NCI-H460 (cell line): ENCODE measurements at places on chromosomes 1 and 21.

DNA sequence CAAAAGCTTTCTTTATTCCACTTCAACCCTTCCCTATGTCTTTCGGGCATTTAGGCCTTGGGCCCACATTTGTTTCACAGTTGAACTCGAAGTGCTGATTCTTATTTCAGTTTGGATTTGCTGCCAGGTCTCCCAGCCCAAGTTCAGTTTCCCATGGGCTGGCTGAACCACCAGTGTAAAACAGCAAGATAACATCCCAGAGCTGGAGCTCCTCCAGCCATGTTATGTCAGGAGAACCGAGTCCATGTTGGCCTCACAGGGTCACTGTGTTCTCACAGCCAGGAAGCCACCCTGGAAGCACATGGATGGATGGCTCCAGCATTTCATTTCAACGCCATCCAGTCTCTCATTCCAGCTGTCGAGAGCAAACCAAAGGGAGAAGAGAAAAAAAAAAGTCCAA lies 45.2 kb upstream of the RXRG start:
- no peak for DNase-seq

DNA sequence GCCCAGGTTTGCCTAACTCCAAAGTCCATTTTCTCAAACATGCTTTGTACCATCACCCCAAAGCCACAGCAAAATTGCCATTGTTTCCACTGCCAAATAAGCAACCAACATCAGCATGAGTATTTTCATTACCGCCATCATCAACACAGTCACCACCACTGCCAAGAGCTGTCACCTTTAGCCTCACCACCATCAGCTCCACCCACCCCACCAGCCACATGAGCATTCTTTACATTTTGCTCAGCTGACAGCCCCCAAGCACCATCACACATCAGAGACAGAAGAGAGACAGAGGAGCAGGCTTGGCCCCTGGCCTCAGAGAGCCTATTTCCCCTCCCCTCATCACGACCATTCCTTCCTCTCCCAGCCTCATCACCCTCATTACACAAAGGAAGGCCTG lies 42.7 kb downstream of the TAS1R2 start:
- no peak for DNase-seq

DNA sequence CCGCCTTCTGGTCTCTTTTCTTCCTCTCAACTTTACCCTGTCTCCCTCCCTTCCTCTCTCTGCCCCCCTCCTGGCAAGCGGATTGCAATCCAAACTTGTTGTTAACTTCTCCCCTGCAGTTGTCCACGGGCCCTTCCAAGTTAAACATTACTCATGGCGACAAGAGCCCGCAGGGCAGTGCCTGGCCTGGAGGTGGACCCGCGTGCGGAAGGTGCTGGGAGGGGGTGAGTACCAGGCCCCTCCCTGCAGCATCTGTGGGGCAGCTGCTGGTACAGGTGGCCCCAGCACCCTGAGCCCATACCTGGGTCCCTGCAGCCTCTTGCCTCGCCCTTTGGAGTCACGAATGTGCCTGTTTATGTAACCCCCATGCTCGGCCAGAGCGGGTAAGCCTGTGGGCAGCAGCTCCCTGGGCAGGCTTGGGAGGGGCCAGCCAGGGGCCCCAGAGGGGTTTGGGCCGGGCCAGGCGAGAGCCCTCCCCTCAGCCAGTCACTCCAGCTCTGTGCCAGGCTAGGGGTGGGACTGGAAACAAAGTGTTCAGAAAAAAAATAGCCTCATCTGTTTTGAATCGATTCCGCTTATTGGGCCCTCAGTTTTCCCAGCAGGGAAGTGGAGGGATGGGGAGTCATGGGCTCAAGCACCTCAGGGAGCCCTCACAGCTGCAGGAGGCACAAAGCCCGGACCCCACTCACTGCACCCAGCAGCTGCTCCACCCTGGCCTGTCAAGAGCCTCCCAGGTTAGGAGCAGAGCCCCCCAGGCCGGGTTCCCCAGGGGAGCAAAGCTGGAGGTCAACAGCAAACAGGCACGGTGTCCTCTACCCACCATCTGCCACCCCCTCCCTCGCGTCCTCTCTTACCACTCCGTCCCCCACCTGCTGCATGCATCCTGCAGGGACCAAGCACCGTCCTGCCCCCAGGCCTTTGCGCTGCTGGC lies 14.0 kb upstream of the FAAP20 start:
- peak; percentile 65 for DNase-seq

DNA sequence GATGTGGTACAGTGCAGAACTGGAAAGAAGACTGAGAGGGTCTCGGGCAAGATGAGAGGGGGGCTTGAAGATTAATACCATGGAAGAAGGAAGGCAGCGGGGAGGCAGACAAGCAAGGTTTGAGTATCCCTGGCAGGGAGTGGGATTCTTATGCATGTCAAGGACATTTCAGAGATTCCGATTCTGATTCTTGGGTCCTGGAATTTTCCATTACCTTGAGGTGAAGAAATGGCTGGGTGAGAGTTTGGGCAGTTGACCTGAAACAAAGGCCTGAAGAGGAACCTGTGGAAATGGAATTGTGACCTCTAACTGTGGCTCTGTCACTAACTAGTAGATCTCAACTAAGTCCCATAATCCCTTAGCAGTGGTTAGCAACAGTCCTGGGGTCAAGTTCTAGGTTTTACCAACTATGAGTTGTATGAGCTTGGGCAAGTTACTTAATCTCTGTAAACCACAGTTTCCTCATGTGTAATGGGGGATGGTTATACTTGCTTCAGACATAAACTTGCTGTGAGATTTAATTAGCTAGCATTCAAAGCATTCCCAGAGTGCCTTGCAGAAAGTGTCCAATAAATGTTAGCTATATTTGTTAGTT lies 8.6 kb upstream of the ACTN2 start:
- DNase-seq: no peak

GRCh38 chr1:115782571-115783281 lies 14.2 kb upstream of the CASQ2 start:
- DNase-seq: peak; percentile 18

DNA sequence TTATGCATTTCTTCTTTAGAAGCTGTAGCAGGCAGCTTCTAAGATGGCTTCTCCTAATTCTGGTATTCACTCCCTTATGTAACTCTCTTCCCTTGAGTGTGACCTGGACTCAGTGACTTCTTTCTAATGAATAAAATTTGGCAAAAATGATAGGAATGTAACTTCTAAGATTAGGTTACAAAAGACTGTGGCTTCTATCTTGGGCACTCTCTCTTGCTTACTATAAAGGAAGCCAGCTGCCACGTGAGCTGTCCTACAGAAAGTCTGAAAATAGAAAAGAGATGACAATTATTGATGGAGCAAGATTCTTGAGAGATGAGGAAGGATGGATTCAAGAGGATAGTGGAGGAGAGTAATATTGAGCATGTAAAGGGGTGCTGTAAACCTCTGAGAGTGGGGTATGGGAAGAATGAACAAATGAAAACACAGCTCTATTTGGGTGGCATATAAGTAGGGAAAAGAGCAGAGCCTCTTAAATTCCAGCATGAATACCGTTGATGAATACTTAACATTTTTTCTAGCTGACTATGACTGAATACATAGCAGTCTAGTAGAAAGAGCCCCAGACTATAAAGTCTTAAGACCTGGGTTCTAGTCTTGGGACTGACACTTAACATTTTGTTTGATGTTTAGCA lies 5.5 kb downstream of the TSEN15 start:
- DNase-seq: no peak

DNA sequence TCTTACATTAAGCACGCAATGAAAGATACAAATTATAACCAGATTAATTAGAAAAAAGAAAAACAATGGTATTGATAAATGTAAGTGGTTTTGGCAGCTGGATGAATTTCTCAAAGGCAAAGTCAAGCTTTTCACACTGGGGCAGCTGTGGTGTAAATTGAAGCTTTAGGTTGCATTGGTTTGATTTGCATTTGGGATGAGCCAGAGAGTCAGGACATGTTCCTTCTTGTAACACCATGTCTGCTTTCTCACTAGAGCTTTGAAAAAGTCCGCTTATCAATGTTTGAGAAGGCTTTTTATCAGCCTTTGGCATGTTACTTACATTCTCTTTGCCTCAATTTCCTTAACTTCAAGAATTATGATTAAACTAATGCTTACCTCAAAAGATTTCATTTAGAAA lies 173.9 kb downstream of the GPATCH2 start:
- DNase-seq: no peak

DNA sequence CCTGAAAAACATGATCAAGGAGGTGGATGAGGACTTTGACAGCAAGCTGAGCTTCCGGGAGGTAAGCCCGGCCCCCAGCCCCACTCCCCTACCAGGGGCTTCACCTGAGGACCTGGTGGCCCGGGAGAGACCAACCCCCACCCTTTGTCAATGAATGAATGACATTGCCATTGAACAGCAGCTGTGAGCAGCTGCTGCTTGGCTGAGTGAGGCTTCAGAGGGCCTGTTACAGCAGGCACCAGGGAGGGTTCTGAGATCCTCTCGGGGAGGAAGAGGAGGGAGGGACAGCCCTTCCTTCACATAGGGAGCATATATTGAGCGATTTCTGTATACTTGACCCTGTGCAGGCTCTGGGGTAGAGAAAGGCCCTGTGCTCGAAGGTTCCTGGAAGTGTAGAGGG lies 12.3 kb upstream of the CTRC start:
- no peak for DNase-seq

DNA sequence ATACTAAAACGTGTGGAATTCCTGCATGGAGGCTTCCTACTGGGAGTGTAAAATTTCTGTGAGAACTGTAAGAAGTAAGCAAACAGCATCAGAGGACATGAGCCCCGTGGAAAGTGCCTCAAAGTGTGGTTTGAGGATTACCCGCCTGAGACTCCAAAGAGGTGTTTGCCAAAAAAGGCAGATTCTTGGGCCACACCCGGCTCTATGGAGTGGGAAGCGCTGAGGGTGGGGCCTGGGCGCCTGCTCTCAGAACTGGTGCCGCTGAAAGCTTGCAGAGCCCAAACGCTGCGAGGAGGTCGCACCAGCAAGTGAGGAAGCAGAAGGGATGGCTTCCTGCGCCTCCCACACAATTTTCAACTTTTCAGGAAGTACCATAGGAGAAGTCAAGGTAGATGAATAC lies 43.0 kb upstream of the PSEN2 start:
- DNase-seq: no peak

GRCh38 chr1:230084408-230085177 lies 17.6 kb downstream of the GALNT2 start:
- DNase-seq: peak; percentile 73

DNA sequence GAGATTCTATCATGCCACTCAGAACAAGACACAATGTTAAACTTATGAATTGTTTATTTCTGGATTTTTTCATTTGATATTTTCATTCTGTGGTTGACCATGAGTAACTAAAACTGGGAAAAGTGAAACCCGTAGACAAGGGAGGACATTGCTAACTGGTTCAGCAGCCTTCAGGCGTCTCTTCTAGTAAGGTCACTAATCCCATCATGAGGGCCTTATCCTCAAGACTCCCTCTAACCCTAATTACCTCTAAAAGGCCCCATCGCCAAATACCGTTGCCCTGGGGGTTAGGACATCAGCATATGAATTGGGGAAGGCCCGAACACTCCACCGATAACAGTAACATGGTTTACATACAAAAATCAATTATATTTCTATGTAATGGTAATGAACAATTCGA lies 247.6 kb downstream of the TM2D1 start:
- no peak for DNase-seq
